ENCODE measurements at places on chromosomes 12 and 14. TPM values are rescaled to one million over a fixed set of nuclear protein-coding genes. Genes with fewer than 3 reads are reported as not detected.

Gene C1QL4
- total RNA-seq, result 6.6 TPM

Gene RIMBP2
- not detected for total RNA-seq

Gene ZCCHC8
- 22.7 TPM for total RNA-seq

Gene NPAS3
- not detected for total RNA-seq

Gene IL22
- not detected for total RNA-seq

Gene CMA1
- total RNA-seq, result not detected

Gene NRXN3
- total RNA-seq, result 1.1 TPM

Gene SPTB
- total RNA-seq, result 1.5 TPM

Gene FRMD6
- total RNA-seq, result 36.9 TPM

Gene KLRC3
- 0.53 TPM for total RNA-seq

Gene IL31
- total RNA-seq, result not detected

Gene MANSC1
- total RNA-seq, result 3.1 TPM

Gene ENDOU
- total RNA-seq, result not detected

Gene FGF23
- not detected for total RNA-seq

Gene FOXN4
- total RNA-seq, result 0.20 TPM

Gene GUCY2C
- total RNA-seq, result not detected

Gene CFAP251
- 0.96 TPM for total RNA-seq

Gene RFX4
- total RNA-seq, result not detected

Gene RNASE7
- total RNA-seq, result not detected

Gene SLC10A1
- total RNA-seq, result not detected

Gene ZDHHC22
- total RNA-seq, result 0.21 TPM

Gene TRIM9
- total RNA-seq, result 13.7 TPM

Gene LRTM2
- not detected for total RNA-seq

Gene NTF3
- total RNA-seq, result not detected

Gene TSPAN19
- total RNA-seq, result not detected

Gene OR4Q2
- not detected for total RNA-seq

Gene GRIP1
- 1.6 TPM for total RNA-seq

Gene ATG14
- total RNA-seq, result 5.0 TPM

Gene IAPP
- not detected for total RNA-seq

Gene CLEC12A
- not detected for total RNA-seq

Gene PYGL
- total RNA-seq, result 151 TPM

Gene FSCB
- not detected for total RNA-seq

Gene GLI1
- 6.6 TPM for total RNA-seq

Gene SERPINA1
- total RNA-seq, result 0.80 TPM

Gene GLT8D2
- total RNA-seq, result 0.22 TPM

Gene SAMD15
- total RNA-seq, result 1.9 TPM

Gene TMEM119
- 0.06 TPM for total RNA-seq
